ENCODE measurements at places on chromosomes 16 and 17. TPM values are rescaled to one million over a fixed set of nuclear protein-coding genes. Genes with fewer than 3 reads are reported as not detected.
A peak's percentile ranks its signal among the peaks of the same experiment; 100 is the strongest.

DNA sequence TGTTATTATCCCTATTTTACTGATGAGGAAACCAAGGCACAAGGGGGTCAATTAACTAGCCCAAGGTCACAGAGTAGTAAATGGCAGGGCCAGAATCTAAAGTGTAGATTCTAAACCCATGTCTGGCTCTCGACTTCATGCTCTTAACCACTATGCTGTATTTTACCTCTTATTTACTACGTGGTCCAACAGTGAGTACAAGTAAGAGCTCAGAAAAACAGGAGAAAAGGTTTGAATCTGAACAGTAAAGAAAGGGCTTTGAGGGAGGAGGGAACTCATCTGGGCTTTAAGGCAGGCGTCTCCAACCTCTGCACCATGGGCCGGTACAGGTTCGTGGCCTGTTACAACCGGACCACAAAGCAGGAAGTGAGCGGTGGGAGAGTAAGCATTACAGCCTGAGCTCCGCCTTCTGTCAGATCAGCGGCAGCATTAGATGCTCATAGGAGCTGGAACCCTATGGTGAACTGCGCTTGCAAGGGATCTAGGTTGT is 62.9 kb downstream of the SMURF2 start:
- H3K27ac ChIP-seq: peak overlapping the region; percentile 40
- no peaks in the 10 kb centered on the region for H3K27me3 ChIP-seq
- peaks cover 15% of the 10 kb centered on the region for H3K4me1 ChIP-seq

GRCh38 chr17:76927577-76927976 is 59.4 kb downstream of the MGAT5B start:
- no peaks in the 10 kb centered on the region for H3K36me3 ChIP-seq
- DNase-seq: no peak
- no peaks in the 10 kb centered on the region for H3K27me3 ChIP-seq
- H3K4me3 ChIP-seq: no peak overlapping the region
- no peaks in the 10 kb centered on the region for H3K4me1 ChIP-seq

DNA sequence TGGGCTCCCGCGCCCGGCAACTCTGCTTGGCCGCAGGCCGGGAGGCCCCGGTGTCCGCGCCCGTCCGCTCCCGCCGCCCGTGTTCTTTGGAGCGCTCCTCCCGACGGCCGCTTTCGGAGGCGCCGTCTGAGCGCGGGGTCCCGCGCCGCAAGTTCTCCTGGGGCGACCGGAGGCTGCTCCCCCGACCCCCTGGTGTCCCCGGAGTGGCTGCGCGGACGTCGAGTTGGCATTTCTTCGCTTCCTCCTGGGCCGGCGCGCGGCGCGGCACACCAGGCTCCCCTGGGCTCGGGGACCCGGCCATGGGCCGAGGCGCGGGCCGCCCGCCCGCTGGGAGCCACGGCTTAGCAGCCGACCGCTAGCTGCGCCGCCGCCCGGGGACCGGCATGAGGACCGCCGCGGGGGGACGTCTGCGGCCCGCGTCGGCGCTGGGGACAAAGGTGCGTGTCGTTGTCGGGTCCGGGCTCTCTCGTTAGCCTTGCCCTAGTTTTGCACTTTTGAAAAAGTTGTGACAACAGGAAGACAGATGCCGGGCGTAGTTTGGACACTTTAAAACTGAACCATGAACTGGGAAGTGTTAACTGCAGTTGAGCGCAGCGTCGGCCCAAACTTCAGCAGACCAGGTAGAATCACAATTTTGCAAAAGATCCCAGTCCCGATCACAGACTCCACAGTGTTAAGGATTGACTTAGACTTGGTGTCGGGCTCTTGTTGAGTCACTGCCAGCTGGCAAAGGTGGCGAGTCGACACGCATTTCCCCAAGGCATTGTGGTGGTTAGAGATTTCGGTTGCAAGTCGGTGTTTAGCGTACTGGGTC is 700 bp downstream of the UBN1 start:
- DNase-seq: no peak
- peaks cover 49% of the 10 kb centered on the region for H3K4me1 ChIP-seq
- H3K27me3 ChIP-seq: no peaks in the 10 kb centered on the region
- peaks cover 9% of the 10 kb centered on the region for H3K36me3 ChIP-seq
- peak overlapping the region; percentile 77 for H3K4me3 ChIP-seq
- peak overlapping the region; percentile 89 for H3K27ac ChIP-seq

Gene HAGHL
- total RNA-seq: 31.5 TPM

GRCh38 chr16:55539049-55539448 is 27.4 kb upstream of the CAPNS2 start:
- no peak overlapping the region for H3K4me3 ChIP-seq
- no peaks in the 10 kb centered on the region for H3K27me3 ChIP-seq
- H3K36me3 ChIP-seq: no peaks in the 10 kb centered on the region
- no peaks in the 10 kb centered on the region for H3K4me1 ChIP-seq
- DNase-seq: no peak

GRCh38 chr17:27907976-27908558 is 14.9 kb upstream of the LYRM9 start:
- H3K36me3 ChIP-seq: no peaks in the 10 kb centered on the region
- H3K4me3 ChIP-seq: no peak overlapping the region
- no peak for DNase-seq
- no peaks in the 10 kb centered on the region for H3K4me1 ChIP-seq

DNA sequence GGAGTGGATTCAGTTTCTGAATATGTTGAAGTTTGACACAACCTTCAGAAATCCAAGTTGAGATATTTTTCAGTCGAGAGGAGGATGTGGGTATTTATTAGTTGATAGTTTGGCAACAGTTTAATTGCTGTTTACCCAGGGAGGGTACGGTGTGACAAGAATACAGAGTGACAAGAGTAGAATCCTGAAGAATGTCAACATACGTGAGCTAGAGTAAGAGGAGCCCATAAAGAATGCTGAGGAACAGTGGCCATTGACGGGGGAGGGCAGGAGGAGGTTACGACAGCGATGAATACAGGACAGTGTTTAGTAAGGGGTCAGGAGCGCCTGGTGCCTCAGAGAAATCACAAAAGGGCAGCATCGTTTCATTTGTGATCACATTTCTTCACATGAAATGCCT is 76.5 kb downstream of the AATF start:
- no peak for DNase-seq
- H3K27ac ChIP-seq: no peak overlapping the region
- H3K27me3 ChIP-seq: no peaks in the 10 kb centered on the region
- no peaks in the 10 kb centered on the region for H3K4me1 ChIP-seq
- H3K4me3 ChIP-seq: no peak overlapping the region
- H3K36me3 ChIP-seq: peaks cover 6% of the 10 kb centered on the region

Gene TMEM92
- total RNA-seq: not detected

DNA sequence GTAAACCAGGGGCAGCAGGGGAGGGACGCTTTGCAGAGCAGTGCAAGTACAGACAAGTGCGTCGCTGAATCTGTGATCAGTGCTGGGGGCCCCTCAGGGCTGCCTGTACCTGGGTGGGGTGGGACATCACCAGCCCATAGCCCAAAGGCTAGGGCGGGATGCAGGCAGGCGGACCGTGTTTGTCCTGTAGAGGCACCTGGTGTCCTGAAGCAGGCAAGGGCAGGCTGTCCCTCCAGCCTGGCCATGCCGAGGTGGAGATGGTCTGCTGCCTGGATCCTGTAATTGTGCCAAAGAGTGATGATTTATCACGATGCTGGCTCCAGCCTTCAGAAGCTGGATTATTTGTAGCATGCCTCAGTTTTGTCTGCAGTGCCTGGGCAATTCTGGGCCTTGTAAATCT is 137.9 kb upstream of the GSE1 start:
- H3K27ac ChIP-seq: no peak overlapping the region
- H3K36me3 ChIP-seq: no peaks in the 10 kb centered on the region
- DNase-seq: no peak
- H3K4me3 ChIP-seq: no peak overlapping the region
- H3K4me1 ChIP-seq: no peaks in the 10 kb centered on the region
- H3K27me3 ChIP-seq: no peaks in the 10 kb centered on the region

Data from CD8-positive, alpha-beta memory T cell (primary cell).